ENCODE measurements at places on chromosomes 13 and 19.
A peak's percentile ranks its signal among the peaks of the same experiment; 100 is the strongest.

GRCh38 chr13:59178344-59178743 is 985.4 kb downstream of the DIAPH3 start:
- DNase-seq = peak; percentile 44

DNA sequence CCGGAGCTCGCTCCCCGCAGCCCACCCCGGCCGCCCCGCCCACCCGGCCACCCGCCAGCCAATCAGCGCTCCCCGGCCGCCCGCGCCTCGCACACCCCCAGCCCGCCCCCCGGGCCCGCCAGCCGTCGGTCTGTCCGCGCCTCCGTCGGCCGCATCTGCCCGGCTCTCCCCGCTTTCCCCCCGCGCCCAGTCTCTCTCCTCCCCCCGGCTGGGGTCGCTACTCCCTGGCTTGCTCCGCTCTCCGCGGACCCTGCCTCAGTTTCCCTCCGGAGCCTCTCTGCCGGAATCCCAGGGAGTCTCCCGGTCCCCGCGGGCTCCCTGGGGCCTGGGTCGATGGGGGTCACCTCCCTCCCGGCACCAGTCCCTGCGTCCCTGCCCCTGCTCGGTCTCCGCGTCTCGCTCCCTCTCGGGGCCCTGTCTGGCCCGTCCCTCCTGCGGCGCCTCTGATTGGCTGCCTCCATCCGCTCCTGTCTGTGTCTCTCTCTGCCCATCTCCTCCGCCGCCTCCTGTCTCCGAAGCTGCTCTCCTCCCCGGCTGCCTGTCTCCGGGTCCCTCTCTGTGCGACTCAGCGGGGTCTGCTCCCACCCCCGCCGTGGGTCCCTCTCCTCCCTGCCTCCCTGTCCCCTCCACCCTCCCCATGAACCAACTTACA is 484 bp downstream of the IL11 start:
- DNase-seq = peak; percentile 94

- no peak for DNase-seq
Measured at GRCh38 chr13:27858046-27858445, 61.8 kb upstream of the PDX1 start.

DNA sequence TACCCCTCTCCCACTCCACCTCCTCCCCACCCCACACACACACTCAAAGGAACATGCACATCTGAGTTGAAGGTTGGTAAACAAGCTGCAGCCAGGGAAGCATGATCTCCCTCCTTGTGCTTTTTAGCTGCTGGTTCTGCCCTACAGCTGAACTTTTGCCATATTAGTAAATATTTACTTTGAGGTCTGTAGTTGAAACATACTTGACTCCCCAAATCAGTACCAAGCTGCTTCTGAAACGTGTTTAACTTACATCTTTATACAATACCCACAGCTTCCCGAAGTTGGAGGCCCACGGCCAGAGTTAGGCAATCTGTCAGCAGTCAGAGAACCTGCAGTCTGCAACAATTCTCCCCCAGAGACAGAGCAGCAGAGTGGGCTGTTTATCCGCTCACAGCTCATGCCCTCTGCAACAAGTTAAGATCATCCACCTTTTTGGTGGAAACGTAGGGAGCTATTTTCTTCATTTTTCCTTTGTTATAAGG is 1.5 kb upstream of the PCDH20 start:
- no peak for DNase-seq

DNA sequence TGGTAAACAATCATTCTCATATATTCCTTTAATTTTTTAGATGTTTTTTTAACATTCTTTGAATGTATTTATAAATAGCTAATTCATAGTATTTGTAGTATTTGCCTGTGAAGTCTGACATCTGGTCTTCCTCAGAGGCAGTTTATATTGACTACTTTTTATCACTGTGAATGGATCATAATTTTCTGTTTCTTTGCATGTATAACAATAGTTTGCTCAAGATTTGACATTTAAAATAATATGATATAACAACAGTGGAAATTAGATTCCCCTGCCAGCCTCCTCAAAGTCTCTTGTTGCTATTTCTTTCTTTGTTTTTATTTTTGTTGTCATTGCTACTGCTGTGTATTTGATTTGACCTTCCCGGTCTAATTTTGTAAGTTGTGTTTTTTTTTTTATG is 297.0 kb upstream of the PCDH20 start:
- no peak for DNase-seq

Data from GM23338 (cell line).